ENCODE measurements at places on chromosomes 2 and 18.

DNA sequence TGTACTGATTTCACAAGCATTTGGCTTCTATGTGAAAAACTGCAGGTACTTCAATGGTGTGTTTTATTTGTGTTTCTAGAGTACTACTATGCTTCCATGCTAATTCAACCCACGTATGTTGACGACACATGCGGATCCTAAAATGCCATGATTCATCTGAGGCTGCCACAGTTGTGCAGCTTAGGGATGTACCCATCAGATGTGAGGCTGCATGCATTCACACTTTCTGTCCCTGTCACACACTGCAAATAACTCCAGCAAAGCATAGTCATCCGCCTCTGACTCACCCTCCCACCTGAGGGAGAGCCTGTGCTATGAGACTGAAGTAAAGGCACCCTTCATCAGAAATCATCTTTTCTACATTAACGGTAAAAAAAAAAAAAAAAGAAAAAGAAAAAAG is 22.1 kb upstream of the SERTAD2 start:
- DNase-seq = no peak

- no peak for DNase-seq
Measured at GRCh38 chr2:31038385-31038784, 99.9 kb downstream of the GALNT14 start.

GRCh38 chr2:46347648-46348280 is 50.6 kb downstream of the EPAS1 start:
- DNase-seq = no peak

DNA sequence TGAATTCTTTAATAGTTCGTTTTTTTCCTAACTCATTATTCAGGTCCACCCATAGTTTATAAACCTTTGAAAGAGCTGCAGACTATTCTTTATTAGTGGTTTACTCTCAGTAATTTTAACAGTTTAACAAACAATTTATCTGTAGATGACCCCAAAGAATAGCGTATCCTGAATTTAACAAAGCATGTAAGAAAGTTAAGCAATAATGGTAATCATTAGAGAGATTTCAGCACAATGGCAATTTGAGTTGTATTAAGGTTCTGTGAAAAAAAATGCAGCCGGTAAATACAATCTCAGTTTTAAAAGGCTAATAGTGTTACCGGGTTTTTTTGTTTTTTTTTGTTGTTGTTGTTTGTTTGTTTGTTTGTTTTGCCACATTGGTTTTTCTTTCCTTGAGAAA is 40.3 kb downstream of the RBM45 start:
- no peak for DNase-seq

- DNase-seq = no peak
Measured at GRCh38 chr2:168160897-168161296, 86.5 kb downstream of the STK39 start.

- no peak for DNase-seq
Measured at GRCh38 chr2:128729051-128729450, 410.4 kb upstream of the HS6ST1 start.

DNA sequence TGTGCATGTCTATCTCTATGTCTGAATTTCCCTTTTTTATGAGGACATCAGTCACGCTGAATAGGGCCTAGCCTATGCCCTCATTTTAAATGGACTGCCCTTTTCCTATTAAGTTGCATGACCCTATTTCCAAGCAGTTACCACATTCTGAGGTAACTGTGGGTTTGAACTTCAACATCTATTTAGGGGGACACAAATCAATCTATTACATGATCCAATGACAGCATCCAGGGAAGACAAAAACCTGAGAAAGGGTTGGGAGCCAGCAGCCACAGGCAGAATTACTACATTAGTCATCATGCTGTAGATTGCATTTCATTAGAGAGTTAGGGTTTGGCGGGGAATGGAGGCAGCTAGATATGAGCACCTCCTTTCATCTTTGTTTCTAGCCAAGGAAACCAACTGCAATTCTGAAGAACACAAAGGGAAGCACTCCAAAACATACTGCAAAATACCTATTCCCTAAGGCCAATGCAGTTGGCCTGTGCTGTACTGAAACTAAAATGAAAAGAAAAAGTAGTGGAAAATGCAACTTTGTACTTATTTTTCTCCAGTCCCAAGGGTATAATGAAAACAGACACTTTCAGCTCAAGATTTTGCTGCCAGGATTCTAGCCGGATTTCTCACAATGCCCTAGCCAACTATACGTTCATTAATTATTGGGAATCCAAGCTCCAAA is 40.4 kb upstream of the C1D start:
- DNase-seq = no peak

DNA sequence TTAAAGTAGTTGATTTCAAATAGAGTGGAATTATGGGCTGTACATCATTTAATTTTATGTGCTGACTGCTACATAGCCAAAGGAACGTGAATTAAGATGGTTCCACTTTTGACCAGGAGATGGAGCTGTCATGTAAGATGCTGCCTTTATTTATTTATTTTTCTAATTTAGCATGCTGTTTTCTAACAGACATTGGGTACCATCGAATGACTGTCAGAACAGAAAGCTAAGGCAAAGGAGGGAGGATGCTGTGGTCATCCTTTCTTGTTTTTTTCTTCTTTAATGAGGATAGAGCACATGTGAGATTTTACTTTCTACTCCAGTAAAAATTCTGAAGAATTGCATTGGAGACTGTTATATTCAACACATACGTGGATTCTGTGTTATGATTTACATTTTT is at the start of gene SCN2A:
Gene SCN2A, plus strand, starts transcription at position 185 of the 400 bp plus-strand sequence. CDS start 56,410 bp downstream, outside the sequence.
- DNase-seq = no peak

GRCh38 chr2:152440049-152440448 is 105.1 kb downstream of the FMNL2 start:
- DNase-seq = no peak

DNA sequence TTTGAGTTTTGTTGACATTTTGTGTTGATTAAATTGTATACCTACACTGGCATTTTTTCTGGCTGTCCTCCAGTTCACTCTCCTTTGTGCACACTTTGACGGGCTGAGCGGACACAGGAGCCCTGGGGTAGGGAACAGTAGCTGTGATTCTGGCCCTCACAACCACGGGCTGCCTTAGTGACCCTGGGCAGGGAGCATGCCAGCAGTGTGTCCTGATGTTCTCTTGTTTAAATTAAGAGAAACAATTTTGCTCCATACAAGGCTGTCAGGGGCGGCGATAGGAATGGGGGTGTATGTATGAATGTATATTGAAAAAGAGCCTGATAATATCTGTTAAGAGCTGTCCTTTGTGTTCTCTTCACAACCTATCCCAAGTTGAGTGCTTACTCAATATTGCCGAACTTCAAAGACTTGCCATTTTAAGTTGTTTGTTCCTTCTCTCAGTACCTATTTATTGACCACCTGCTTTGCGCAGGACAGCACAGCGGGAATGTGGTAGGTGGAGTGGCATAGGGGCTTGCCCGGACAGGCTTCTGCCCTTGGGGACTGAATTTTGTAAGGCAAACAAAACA is 103.7 kb upstream of the EML6 start:
- no peak for DNase-seq

- no peak for DNase-seq
Measured at GRCh38 chr2:23721454-23721826, 205.5 kb downstream of the ATAD2B start.

GRCh38 chr2:96869281-96869821 is 529 bp downstream of the SEMA4C start:
- peak; percentile 90 for DNase-seq

GRCh38 chr2:10518470-10519393 is 70.6 kb upstream of the ODC1 start:
- DNase-seq = no peak

DNA sequence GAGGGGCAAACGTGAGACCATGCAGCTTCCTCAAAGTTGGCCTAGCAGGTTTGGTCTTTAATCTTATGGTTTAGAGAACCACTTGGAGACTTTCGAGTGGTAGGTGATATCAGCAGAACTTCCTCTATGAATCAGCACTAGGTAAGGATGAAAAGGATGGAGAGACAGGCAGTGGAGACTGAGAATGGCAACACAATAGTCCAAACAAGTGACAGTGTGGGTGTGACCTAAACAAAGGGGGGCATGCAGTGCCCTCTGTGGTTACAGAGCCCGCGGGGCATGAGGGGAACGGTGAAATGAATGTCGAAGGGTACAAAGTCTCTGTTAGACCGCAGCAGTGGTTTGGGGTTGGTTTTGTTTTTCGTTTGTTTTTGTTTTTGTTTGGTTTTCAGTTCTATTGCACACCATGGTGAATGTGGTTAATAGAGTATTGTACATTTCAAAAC is 143.9 kb downstream of the L3MBTL4 start:
- no peak for DNase-seq

DNA sequence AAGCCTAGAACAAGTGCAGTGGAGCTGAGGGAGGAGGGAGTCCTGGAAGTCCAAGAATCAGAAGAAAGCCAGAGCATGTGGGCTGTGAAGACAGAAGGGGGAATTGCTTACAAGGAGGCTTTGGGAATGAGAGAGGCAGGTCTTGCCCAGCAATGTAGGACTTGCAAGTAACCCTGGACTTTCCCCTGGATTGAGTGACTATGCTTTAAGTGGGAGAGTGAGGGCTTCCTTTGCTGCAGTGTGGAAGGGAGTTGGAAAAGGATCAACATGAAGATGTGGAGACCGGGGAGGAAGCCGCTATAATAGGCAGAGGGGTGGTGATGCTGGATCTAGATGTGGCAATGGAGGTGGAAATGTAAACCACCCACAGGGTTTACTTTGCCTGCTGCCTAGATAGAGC is 13.8 kb upstream of the SCYGR1 start:
- no peak for DNase-seq

- no peak for DNase-seq
Measured at GRCh38 chr2:238141541-238142318, 3.3 kb downstream of the KLHL30 start.

DNA sequence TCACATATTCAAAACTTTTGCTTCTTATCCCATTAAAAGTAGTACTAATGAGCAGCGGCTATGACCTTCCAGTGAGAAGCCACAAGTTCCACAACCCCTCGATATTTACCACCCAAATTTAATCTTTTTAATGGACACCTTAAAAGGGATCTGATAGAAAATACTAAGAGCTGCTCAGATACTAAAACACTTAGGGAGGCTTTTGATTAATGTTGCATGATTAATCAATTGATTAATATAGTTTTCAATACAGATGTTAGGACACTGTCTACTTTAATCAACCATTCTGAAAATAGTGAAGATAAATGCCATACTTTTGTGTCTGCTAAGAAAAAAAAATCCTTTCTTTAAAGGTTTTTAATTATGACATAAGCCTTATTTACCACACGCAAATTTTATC is 1312.8 kb upstream of the ACVR2A start:
- no peak for DNase-seq

- no peak for DNase-seq
Measured at GRCh38 chr2:218079943-218080913, 11.2 kb downstream of the RUFY4 start.

DNA sequence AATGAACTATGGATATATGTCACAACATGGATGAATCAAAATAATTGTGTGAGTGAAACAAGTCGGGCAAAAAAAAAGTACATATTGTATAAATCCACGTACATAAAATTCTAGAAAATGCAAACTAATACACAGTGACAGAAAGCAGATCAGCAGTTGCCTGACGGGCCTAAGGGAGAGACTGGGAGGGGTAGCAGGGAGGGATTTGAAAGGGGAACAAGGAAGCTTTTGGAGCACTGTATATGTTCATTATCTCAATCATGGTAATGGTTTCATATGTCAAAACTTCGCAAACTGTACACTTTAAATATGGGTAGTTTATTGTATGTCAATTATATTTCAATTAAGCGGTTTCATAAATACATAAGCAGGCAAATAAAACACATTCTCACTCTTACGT is 153.8 kb downstream of the ANKRD44 start:
- DNase-seq = no peak

GRCh38 chr18:8942021-8942908 is 160.2 kb upstream of the NDUFV2 start:
- DNase-seq = no peak

- DNase-seq = no peak
Measured at GRCh38 chr18:11883153-11883552, 25.0 kb downstream of the MPPE1 start.
